D341Med (cell line): ENCODE measurements at places on chromosomes 2 and 18.
A peak's percentile ranks its signal among the peaks of the same experiment; 100 is the strongest.

DNA sequence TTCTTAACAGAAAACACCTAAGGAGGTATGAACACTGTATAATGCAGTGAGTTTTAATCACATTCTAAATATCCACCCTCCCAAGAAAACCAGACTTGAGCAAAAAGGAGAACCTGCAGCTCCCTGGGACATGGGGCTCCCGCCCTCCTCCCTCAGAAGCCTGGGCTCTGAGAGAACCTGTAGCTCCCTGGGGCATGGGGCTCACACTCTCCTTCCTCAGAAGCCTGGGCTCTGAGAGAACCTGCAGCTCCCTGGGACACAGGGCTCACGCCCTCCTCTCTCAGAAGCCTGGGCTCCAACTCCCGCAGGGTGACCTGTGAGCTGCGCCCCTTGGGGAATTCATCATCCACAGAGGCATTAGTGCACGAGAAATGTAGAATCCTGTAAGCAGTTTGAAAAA, 222.9 kb downstream of the SNTG2 start:
- no peak for DNase-seq

DNA sequence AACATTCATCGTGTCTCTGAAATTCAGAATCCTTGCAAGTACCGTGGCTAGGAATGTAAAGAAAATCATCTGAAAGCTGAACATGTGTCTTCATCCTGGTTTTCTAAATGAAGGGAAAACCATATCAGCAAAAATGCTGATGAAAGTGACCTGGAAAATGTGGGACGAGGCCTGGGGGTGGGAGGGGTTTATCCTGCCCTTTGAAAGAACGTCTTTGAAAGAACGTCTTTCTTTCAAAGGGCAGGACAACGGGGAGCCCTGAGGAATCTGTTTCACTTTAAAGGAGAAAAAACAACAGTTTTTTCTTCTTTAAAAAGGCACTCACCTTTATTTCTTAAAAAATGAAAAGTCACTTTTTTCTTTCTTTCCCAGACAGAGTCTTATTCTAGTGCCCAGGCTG, 185.2 kb downstream of the ALPK2 start:
- DNase-seq: no peak

DNA sequence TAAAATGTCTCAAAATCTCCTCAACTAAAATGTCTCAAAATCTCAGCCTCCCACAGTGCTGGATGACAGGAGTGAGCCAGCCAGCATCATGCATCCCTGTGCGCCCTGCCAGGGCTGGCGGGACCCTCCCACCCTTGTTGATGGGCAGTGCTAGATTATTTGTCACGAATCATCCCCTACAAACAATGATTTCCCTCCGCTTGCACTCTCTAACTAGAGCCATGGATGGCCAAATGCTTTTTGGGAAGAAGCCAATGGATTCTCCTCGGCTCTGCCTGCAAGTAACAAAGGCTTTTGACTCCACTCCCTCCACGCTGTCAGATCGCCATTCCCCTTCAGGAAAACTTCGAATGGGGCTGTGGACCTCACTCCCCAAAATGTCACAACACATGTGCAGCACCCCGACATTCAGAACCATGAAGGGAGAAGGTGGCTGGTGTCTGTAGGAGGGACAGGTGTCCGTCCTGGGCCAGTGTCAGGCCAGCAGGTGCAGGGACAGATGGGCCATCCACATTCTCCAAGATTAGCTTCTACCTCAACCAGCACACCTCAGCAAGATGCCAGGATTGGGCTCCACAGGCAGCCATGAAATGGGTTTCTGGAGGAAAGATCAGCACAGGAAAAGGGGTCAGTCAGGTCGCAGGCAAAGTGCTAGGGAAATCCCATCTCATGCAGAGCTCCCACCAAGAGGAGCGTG, 11.5 kb downstream of the AMER3 start:
- no peak for DNase-seq

DNA sequence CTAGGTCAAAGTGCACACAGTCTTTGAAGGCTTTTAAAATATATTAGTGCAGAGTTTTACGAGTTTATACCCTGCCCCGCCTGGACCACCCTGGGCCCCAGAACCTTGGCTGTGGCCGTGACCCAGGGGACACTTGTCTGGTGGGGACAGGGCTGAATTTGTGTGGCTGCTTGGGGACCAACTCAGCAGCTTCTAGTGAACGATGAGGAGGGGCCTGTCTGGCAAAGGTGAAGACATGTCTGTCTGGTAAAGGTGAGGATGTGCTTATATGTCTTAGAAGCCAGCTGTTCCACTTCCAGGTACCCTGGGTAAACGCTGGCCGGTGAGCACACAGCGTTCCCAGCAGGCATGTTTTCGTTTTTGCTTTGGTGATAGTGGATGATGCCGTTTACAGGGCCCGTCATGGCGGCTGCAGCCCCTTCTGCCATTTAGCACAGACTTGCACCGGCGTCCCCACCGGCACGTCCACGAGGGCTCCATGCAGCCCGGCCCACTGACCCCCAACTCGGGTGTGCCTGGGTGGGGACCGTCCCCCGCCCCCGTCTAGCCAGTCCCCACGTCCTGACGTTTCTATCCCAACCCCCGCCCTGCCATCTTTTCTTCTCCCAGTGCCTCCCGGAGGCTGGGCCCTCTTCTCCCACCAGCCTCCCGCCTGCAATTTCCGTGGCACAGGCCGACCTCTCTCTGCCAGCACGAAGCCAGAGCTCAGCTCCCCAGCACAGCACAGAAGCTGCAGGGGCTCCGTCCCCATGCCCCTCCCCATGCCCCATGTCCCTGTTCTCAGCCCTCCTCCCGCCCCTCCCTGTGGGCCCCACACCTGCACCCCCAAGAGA, 67.8 kb downstream of the SLC66A2 start:
- DNase-seq: no peak

DNA sequence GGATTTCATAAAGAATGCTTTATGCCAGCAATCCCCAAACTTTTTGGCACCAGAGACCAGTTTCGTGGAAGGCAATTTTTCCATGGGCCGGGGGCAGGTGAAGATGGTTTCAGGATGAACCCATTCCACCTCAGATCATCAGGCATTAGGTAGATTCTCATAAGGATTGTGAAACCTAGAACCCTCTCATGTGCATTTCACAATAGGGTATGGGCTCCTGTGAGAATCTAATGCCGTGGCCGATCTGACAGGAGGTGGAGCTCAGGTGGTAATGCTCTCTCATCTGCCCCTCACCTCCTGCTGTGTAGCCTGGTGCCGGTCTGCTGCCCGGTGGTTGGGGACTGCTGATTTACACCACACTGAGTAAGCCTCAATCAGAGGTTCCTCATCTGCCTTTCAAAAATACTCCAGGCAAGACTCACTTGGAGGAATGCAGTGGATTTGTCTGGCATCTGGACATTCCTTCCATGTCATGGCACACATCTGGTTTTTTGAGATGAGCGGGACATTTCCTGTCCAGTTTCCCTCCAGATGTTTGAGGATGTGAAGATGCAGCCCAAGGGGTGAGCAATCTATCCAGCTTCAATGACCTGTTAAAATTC, 185.8 kb downstream of the VAPA start:
- no peak for DNase-seq

- no peak for DNase-seq
These were observed 119.6 kb upstream of the ARL5A start for GRCh38 chr2:151947813-151948165.

DNA sequence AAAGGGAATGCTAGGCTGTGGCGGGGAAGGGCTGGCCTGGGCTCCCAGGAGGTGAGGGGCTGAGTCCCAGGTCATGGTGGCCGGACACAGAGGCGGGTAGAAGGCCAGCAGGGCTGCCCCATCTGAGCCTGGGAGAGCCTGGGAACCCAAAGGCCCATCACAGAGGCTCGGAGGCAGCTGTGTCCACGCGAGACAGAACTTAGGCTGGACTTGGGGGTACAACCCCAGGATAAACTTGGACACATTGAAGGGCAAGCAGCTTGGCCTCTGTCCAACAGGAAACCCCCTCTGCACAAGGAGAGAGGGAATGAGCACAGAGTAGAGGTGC, 95.9 kb downstream of the ZFP36L2 start:
- DNase-seq: no peak

GRCh38 chr2:151665959-151666358, 68.3 kb downstream of the NEB start:
- DNase-seq: no peak

- no peak for DNase-seq
These were observed 49.6 kb downstream of the LINC00305 start for GRCh38 chr18:64099244-64099643.

DNA sequence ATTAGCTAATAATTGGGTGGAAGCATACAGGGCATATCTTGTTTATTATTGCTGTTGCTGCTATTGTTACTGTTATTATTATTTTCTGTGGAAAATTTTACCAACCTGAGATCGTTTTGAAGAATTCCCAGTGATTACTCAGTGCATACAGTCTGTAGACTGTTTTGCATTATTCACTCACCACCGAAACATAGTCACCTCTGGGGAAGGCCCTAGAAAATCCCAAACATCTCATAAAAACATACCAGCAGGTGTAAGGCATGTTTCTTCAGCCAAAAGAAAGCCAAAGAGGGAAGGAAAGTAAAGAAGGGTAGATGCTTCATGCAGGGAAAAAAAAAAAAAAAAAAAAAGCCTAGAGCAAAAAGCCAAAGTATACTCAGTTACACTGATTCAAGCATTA, 647.7 kb downstream of the BCL11A start:
- no peak for DNase-seq

DNA sequence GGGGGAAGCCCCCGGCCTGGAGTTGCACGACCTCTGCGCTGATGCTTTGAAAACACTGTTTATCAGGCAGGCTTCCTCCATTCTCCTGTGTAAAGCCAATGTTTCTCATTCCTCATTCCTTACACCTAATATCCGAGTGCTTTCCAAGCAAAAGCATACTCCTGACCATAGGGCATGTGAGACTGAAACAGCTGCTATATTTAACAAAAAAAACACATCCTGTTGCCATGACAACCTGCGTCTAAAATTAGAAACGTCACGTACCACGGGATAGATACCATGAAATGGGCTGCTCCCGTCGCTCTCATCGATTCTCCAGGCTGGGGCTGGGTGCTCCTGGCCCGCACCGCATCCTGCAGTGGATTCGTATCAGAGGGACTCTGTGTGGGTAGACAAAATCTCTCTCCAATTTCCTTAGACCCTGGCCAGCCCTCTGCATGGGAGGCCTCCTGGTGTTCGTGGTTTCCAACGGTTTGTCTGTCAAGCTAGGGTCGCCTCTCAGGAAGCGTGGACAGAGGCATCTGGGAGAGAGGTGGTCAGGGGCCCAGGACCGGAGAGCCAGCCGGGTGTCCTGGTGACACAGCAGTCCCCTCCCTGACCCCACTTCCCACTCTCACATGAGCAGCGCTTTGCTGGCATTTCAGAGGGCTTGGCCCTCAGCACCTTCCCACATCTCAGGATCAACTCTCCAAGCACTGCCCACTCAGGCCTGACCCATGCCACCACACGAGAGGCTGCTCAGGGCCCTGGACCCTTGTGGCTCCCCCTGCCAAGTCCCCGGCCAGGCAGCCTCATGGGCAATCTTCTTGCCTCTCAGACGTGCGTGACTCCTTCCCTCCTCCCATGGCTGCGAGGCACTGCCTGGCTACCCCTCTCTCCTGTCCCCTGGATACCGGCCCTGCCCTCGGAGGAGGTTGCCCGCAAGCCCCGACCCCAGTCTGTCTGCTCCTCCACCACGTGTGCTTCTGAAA, 268.1 kb downstream of the NDUFA10 start:
- DNase-seq: no peak

GRCh38 chr18:24629921-24630320, 169.5 kb downstream of the HRH4 start:
- no peak for DNase-seq

GRCh38 chr2:149038442-149039212, at the start of gene LYPD6B:
LYPD6B (plus strand) TSS chr2:149038699; CDS start chr2:149130949, 92,250 bp downstream.
- peak; percentile 62 for DNase-seq

GRCh38 chr2:33913071-33913616, 314.0 kb upstream of the FAM98A start:
- no peak for DNase-seq

DNA sequence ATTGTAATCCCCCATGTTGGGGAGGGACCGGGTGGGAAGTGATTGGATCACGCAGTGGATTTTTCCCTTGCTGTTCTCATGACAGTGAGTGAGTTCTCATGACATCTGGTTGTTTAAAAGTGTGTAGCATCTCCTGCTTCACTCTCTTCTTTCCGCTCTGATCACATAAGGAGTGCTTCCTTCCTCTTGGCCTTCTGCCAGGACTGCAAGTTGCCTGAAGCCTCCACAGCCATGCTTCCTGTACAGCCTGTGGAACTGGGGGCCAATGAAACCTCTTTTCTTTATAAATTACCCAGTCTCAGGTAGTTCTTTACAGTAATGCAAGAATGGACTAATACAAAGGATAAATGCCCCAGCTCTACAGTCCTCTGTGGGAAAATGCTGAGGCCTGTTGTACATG, 437.5 kb upstream of the NXPH2 start:
- DNase-seq: no peak
